SW 1271 (cell line): ENCODE measurements at places on chromosomes 3 and 15.

GRCh38 chr15:95584088-95584487 is 746.4 kb upstream of the NR2F2 start:
- DNase-seq: no peak

DNA sequence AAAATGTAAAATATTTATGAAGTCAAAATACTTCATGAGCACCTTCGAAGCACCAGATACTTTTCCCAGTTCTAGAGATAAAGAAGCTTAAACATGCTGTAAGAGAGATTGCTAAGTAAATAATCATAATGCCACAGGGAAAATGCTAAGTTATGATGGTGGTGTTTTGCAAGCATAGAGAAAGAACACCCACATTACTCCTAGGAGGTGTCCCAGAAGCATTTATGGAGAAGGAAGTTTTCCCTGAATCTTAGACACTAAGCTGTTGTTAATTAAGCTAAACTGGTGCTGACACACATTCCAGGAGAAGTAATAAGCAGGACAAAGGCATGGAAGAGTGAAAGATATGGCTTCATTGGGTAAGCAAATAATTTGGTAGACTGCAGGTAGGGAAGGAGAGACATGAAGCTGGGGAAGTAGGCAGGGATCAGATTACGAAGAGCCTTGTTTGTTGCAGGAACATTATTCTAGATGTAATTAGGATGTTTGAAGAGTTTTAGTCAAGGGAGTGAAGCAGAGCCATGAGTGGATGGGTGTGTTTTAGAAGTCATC is 40.4 kb upstream of the CHMP2B start:
- no peak for DNase-seq

DNA sequence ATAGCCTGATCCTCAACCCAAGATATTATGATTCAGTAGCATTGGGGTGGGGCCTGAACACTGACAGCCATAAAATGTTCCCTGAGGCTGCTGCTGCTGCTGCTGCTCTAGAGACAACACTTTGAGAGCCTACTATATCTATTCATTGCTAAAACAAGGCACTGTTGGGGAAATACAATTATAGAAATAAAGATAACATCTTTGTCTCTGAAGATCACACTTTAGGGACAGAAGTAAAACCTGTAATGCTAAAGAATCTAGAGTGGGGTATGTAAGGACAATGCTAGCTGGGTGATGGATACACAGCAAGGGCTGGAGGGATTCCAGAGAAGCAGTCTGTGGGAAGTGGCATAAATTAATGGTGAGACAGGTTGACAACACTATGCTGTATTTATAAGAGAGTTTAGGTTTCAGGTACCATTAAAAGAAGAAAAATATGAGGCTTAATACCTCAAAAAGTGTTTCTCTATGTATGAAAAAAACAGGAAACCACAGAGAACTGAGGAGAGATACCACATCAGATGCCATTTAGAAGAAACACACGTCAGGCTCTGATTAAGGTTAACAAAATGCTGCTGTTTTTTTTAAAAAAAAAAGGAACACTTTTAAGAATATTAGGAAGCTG is 115.9 kb downstream of the CBLB start:
- no peak for DNase-seq

DNA sequence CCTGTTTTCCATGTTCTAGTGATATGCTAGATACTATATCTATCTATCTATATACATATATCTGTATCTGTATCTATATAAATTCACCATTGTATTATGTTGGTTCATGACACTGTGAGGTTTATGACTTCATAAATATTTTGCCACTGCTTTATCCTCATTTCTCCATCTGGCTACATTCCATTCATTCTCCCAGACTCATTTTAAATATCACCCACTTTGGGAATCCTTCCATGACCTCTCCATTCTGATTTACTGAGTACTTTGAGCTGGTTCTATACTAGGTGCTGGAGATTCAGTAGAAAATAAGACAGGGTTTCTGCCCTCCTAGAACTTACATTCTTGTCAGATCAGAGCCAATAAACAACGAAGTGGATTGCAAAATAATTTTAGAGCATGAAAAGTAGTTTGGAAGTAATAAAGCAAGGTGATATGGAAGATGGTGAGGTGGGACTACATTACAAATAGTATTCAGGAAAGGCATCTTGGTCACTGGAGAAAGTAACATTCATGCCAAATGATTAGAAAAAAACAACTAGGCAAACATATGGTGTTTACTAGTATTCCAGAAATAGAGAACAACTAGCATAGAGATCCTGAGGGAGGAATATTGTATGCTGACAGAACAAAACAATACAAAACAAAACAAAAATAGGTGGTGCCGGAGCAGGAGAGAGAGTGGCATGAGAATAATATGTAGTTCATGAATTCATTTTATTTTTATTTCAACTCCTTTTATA is 11.6 kb upstream of the PLSCR4 start:
- no peak for DNase-seq
